ENCODE measurements at places on chromosomes 16 and 17.

GRCh38 chr17:71269201-71269600 lies 851.6 kb upstream of the SOX9 start:
- DNase-seq: no peak

DNA sequence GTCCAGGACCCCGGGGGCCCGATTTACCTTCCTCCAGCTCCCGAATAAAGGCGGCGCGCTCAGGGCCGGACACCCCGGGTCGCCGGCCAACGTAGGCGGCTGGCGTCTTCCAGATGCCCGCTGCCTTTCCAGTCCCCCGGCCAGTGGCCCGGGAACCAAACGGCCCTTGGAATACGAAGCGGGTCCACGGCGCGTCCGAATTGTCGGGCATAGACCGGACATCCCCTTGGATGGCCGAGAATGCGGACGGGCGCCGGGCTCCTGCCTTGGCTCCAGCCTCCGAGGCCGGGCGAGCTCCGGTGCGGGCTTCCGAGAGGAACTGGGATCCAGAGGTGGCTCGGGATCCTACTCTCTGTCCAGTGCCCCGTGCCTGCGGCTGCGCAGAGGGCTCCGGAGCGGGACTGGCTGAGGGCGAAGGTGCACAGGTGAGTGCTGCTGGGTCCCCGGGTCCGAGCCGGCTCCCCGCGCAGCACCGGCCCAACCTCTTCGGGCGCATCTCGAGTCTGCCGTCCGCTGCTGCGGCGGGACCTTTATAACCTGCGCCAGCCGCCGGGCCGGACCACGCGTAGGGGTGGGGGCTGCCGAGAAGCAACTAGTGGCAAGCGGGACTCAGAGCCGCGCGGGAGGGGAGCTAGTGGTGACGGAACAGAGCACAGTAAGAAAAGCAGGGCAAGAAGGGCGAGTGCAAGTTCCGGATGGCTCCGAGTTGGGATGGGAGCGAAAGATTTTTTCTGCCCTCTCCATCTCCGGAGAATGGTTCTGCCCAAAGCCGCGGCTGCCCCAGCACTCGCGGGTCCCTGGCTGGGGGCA lies at the start of gene HAP1:
Gene HAP1, minus strand, starts transcription at position 505 of the 810 bp plus-strand sequence. Its CDS starts 9 bp downstream, at position 496.
- peak; percentile 65 for DNase-seq

DNA sequence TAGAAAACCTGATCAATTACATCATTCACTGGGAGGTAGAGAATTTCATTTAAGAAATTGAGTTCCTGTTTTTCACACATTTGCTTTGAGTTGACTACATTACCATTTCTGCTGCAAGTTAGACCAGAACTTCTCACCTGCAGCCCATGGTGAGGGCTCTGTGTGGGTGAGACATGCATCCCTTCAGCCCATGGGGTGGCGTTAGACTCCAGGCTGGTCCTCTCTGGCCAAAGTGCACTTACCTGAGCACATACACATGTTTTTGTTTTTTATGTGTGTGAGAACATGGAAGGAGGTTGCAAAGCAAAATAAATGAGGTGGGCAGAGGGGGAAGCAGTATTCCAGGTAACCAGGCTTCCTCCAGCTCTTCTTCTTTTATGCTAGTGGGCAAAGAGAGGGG lies 470.2 kb downstream of the PMP22 start:
- no peak for DNase-seq

DNA sequence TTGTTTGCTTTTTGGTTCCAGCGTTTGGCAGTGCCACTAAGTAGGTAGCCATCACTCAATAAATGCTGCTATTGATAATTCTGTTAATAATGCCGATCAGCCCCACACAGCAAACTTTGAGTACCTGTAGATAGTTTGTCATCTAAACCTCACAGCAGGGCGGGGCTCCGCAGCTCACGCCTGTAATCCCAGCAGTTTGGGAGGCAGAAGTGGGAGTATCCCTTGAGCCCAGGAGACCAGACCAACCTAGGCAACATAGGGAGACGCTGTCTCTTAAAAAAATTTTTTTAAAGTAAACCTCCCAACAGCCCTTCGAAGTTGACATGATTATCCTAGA lies 1.6 kb downstream of the BFAR start:
- no peak for DNase-seq

GRCh38 chr17:61420052-61420451 lies 20.4 kb downstream of the TBX2 start:
- no peak for DNase-seq

DNA sequence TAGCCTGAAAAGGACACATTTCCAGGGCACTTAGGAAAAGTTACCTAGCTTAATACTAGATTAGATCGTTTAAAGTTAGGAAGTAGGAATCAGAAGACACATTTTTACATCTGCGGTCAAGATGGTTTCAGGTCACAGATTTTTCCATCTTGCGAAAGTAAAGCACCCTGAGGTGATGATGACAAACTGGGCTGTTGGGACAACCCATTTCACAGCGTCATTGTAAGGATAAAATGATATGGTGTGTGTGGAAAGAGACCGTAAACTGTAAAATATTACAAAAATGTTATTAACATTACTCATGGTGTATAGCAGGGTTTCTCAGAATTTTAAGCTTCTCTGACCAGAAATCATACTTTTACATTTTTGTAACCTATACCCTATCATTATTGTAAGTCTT lies 10.1 kb upstream of the MAP2K6 start:
- DNase-seq: no peak

All from NCI-H2227 treated with DMSO at 0.1 percent for 48 hours (cell line).